Lung (tissue), 17 donors: ENCODE measurements at places on chromosomes 5 and 9. TPM values are rescaled to one million over a fixed set of nuclear protein-coding genes. Genes with fewer than 3 reads are reported as not detected.

GRCh38 chr9:113548221-113549041, 84.9 kb downstream of the RGS3 start:
- peak; percentile 81 for DNase-seq

DNA sequence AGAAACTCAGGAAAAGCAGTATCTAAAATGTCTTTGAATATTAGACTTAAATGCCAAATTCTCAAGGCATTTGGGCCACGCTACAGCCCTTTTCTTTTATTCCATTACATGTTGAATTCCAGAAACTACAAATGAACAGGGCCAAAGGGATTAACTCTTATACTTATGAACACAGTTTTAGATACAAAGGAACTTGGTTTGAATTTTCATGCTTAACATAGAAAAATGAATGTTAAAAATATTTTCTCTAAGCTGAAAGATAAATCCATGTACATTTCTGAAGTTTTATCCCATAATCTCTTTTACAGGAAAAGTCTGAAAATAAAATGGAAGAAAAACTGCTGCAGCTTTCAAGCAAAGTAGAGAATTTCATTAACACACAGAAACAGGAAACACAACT, 56.8 kb downstream of the FAM81B start:
- no peak for DNase-seq

DNA sequence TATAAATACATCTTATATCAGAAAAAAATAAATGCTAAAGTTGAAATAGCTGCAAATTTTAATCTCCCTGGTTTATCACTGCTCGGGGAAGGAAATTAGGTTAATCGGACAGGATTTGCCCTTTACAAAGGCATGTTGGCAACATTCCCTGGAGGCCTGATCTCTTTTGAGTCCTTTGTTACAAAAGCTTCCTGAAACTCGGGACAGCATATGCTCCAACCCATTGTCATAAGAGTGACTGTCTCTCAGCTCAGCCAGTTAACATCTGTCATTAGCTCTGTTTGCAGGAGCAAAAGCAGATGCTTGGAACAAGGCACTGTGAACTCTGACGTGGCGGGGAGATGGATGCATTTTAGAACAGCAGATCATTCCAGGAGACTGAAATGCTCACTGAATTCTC, 80.6 kb downstream of the MYO10 start:
- peak; percentile 73 for DNase-seq

DNA sequence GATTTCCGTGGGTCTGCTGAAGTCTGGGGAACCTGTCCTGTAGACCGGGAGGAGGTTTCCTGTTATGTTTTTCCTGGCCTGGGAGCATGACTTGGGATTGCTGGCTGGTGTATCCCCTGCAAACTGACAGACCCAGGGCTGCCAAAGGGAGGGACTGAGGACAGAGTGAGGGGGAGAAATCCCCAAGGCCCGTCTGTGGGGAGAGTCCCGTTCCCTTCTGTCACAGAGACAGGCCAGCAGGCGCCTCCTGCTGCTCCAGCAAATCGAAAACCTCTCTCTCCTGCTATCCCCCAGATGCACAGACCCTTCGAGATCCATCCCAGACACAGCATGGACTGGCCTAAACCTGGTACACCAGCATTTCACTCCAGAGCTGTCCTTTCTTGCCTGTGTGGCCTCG, 56.2 kb upstream of the ALDH1B1 start:
- no peak for DNase-seq

DNA sequence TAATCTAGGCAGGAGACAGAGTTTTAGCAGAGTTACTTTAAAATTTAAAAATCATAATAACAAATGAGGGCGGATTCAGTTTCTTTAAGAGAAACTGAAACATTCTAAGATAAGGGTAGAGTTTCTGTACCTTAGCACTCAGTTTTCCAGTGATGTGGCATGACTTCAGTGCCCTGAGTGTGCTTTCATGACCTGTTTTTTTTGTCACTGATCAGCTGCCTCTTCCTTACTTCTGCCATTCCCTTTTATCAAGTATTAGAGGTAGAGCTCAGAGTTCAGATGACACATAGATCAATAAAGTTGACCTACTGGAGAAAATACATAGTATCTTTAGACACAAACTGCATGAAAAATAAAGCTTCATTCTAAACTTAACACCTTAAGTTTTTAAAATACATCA, 82.3 kb downstream of the ERMP1 start:
- DNase-seq = no peak

DNA sequence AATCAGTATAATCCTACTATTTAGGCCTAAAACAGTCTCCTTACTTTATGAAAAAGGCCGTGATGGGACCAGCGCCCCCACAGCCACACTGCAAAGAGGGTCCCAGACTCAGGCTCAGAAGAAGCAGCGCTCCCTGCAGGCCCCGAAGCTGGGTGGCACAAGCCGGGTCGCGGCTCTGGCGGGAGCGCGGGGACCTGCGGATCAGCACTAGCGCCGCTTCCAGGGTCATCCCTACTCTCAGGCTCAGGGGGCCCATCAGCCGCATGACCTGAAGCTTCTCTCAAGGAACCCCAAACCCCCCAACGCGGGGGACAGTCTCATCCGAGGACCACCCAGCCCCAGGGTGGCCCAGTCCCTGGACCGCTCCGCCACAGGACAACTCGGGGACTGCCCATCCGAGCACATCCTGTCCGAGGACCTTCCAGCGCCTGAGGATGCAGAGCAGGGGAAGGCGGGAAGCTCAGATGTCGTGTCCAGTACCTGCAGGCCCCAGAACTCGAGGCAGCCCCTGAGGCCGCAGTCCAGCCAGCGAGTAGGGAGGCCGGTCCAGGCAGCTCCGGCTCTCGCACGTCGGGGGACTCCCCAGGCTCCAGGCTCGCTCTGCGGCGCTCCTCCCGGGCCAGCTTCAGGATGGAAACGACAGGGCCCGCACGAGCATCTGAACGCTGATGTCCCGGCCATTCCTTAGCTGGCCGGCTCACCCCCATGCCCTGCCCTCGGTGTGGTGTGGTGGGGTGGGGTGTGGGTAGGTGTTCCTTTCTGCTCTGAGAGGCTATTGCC, 32.4 kb upstream of the CDK20 start:
- DNase-seq = no peak

DNA sequence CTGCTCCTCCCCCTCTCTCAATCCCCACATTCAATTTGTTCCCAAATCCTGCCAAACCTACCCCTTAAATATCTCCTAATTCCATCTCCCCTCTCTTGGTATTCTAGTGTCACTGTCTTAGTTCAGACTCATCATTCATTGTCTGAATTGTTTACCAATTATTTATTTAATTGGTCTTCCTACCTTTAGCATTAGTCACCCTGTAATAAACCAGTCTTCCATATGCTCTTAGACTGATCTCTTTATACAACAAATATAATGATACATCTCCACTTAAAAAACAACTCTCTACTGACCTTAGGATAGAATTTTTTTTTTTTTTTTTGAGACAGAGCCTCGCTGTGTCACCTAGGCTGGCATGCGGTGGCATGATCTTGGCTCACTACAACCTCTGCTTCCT, 51.4 kb downstream of the RFK start:
- DNase-seq = no peak

GRCh38 chr9:68515326-68516017, 25.2 kb downstream of the TMEM252 start:
- DNase-seq = no peak

- DNase-seq = no peak
Measured at GRCh38 chr9:112664531-112664930, 53.4 kb downstream of the INIP start.

DNA sequence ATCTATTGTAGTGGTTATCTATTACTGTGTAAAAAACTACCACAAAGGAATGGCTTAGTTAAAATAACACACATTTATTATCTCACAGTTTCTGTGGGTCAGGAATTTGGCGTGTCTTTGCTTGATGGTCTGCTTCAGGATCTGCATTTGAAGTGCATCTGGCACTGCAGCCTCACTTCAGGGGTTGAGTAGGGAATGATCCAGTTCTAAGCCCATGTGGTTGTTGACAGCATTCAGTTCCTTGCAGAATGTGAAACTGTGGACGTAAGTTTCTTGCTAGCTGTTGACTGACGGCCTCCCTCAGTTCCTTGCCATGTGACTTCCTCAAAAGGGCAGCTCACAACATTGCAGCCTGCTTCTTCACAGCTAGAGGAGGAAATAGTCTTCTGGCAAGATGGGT, 2.1 kb upstream of the OGN start:
- DNase-seq = peak; percentile 74

DNA sequence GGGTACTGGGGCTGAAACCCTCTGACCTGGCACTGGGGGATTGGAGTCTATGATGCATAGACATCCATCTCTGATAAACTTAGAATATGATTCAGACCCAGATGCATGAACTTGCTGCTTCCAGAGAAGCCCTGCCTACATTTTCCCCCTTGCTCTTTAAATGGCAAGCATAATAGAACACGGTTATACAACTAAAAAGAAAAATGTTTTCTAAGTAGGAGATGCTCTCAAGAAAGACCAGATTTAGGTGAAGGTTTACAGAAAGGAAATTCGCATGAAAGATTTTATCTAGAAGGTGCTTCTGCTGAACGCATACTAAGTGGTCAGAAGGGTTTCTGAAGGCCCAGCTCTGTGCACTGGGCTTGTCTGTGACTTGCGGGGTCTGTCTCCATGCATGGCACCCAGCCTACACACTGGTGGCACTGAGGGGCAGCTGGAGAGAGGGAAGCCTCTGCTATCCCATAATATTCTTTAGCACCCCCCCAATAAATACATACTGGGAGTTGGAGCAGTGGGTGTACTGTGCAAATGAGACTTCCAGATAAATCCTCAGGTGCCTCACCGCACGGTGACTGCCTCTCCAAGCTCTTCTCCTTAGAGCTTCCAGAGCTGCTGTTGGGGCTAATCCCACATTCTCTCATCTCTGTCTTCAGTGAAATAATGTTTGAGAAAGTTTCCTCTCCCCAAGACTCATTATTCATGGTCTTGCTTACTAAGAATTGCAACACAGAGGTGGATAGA, 114.6 kb downstream of the FSTL4 start:
- DNase-seq = no peak

DNA sequence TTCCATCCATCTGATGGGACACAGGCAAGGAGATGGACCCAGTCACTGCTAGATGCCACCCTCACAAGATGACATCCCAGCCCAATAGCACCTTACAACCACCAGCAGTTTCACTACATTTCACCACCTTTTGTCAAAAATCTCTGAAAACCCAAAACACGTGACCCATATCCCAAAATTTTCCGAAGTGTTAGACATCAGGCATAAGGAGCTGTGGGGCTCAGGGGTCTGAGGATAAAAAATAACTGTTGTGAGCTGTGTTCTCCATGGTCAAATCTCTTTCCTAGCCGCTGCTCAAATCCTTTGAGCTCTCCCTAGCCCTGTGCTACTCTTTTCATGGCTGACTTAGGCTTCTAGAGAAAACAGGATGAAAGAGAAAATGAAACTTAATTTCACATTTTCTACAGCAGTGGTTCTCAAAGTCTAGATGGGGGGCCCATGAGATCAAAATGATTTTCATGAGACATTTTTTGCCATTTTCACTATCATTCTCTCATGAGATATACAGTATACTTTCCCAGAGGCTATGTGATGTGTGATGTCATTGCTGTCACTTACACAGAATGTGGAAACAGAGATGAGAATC, 40.7 kb downstream of the TIMD4 start:
- DNase-seq = no peak

- DNase-seq = no peak
Measured at GRCh38 chr5:163473635-163474243, 13.3 kb downstream of the HMMR start.

GRCh38 chr5:179253730-179254129, 91.5 kb downstream of the ADAMTS2 start:
- no peak for DNase-seq

- peak; percentile 44 for DNase-seq
Measured at GRCh38 chr5:154078272-154078671, 39.5 kb downstream of the MFAP3 start.

DNA sequence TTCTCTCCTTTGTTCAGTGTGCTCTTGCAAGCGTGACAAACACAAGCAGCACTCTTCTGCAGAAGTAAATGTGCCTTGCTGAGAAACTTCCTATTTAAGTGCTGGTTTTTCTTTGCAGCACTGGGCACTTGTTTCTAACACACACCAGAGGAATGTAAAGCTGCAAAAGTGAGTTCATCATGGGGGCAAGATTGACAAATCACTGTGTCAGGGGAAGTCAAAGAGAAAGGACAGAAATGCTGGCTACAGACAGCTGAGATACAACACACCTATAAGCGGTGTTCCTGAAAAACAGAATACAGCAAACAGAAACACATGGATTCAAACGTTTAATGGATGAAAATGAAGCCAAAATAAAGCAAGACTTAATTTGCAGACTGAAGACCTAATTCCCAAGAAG, 19.6 kb downstream of the ROR2 start:
- peak; percentile 42 for DNase-seq

GRCh38 chr5:20556115-20556763, 568.2 kb upstream of the CDH18 start:
- DNase-seq = no peak

- DNase-seq = no peak
Measured at GRCh38 chr5:76757049-76757448, 41.1 kb downstream of the F2R start.

GRCh38 chr9:135008416-135008815, 79.1 kb upstream of the OLFM1 start:
- DNase-seq = no peak

DNA sequence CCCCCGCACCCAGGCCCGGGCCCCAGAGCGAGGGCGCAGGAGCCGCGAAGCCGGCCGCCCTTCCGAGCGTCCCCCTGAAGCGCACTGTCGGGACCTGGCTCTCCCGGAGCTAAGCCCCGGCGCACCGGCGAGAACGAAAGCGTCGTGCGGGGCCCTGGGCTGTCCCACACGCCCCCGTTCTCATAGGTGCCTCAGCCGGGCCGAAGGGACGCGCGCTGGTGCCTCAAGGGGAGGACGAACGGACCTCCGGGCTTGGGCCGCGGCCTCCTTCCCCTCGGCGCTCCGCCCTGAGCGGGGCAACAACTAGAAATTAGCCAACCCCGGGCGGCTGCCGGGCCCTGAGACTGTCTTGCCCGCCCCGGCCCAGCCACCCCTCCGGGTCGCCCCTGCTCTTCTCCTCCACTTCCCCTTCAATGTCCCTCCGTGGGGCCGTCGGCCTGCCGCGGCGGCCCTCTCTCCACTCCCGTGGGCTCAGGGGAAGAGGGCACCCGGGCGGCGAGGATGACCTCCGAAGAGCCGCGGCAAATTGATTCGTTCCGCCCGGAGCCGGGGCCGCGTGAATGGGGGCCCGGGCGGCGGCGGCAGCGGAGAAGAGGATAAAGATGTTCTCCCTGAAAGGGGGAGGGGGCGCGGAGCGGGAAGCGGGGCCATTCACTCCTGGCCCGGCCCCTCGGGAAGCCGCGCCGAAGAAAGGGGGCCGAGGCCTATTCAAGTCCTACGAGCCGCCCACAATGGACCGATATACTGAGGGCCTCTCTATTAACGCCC, 3.5 kb upstream of the PRDM12 start:
- no peak for DNase-seq

- DNase-seq = no peak
Measured at GRCh38 chr5:172561151-172561550, 79.9 kb upstream of the NEURL1B start.

Gene TRIM7
- 1.2 TPM for polyA plus RNA-seq

Gene TMEM8B
- 6.6 TPM for polyA plus RNA-seq

Gene IRX4
- polyA plus RNA-seq = 0.02 TPM

Gene SHISAL2B
- polyA plus RNA-seq = not detected

Gene ADAMTS2
- polyA plus RNA-seq = 27.4 TPM

Gene PPP3R2
- polyA plus RNA-seq = not detected

Gene SGCD
- 0.79 TPM for polyA plus RNA-seq

Gene TRAPPC13
- 14.9 TPM for polyA plus RNA-seq

Gene LMX1B
- polyA plus RNA-seq = 0.06 TPM
